ENCODE measurements at places on chromosomes 3 and 15.

DNA sequence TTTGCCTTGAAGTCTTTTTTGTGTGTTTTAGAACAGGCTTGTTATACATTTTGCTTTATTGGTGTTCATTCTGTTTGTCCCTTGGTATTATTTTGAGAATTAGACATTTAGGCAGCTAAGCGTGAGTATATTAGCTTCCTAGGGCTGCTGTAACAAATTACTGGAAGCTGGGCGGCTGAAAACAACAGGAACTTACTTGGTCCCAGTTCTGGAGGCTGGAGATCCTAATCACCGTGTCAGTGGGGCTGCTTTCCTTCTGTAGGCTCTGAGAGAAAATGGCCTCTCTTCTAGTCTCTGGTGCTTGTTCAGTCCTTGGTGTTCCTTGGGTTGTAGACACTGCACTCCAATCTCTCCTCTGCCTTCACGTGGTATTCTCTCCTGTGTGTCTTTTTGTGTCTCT is 142.3 kb downstream of the KLHL25 start:
- DNase-seq = no peak

- no peak for DNase-seq
Measured at GRCh38 chr3:142931222-142931621, 32.3 kb downstream of the PAQR9 start.

- peak; percentile 53 for DNase-seq
Measured at GRCh38 chr3:195160257-195160898, 110.6 kb downstream of the XXYLT1 start.

DNA sequence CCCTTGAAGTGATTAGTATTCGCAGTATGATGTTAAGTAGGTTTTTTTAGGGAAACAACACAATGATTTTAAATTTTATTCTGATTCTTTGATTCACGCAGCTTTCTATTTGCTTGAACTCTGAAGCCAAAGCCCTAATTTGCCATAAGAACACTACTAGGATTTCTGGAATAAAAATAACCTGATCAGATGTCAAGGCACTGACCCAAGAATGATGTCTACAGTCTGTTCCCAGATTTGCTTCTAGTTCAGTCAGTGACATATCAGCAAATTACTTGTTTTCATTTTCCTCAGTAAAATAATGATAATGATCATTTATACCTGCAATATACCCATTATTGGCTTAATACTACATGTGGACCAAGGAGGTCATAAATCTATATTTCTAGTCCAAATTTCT is 179.5 kb upstream of the EIF1B start:
- DNase-seq = no peak

DNA sequence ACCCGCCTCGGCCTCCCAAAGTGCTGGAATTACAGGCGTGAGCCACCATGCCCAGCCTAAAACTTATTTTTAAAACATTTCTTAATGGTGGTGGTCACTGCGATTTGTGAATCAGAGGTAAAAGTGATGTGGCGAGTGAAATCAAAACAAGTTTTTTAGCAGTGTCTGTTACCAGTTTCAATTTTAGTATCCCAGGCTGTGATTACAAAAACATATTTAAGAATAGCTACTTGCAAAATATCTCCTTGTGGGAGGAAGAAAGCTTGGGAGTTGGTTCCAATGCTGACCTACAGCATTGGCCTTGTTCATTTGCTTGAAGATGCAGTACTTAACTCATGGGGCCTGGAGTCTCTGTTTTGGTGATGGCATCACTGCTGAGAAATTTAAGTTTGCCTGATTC is 4.5 kb downstream of the RAB7A start:
- no peak for DNase-seq

- DNase-seq = no peak
Measured at GRCh38 chr15:42734076-42734672, 2.8 kb downstream of the CDAN1 start.

DNA sequence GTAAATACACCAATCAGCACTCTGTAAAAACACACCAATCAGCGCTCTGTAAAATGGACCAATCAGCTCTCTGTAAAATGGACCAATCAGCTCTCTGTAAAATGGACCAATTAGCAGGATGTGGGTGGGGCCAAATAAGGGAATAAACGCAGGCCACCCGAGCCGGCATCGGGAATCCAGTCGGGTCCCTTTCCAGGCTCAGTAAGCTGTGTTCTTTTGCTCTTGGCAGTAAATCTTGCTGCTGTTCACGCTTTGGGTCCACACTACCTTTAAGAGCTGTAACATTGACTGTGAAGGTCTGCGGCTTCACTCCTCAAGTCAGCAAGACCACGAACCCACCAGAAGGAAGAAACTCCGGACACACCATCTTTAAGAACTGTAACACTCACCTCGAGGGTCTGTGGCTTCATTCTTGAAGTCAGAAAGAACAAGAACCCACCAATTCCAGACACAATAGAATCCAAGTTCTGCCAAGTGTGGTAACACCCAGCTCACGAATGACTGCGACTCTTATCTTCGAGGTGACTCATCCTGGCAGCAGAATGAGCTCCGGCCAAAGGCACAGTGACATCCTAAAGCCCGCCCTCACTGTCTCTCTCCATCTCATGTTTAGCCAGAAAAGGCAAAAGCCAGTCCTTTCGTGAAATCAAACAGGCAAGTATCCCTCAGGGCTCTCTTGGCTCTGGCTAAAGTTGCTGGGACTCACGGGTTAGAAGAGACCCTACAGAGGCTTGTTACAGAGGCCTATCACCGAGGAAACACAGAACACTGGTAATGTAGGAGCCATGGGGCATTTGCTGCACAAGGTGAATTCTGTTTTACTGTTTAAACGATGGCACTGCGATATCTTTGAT is 155.2 kb downstream of the FAM43A start:
- DNase-seq = peak; percentile 43

GRCh38 chr3:64680334-64680733 is 7.5 kb downstream of the ADAMTS9 start:
- DNase-seq = no peak

DNA sequence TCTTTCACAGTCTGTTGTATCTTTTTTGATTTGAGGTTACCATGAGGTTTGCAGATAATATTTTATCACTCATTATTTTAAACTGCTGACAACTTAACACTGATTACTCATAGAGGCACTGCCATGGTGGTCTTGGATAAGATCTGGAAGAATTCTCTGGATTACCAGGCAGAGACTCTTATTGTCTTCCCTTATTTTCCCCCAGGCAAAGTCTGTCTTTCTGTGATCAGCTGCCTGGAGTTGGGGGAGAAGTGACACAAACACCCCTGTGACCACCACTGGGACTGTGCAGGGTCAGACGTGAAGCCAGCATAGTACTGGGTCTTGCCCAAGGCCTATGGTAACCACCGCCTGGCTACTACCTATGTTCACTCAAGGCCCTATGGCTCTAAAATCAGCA is 4.7 kb downstream of the PATL2 start:
- DNase-seq = no peak

DNA sequence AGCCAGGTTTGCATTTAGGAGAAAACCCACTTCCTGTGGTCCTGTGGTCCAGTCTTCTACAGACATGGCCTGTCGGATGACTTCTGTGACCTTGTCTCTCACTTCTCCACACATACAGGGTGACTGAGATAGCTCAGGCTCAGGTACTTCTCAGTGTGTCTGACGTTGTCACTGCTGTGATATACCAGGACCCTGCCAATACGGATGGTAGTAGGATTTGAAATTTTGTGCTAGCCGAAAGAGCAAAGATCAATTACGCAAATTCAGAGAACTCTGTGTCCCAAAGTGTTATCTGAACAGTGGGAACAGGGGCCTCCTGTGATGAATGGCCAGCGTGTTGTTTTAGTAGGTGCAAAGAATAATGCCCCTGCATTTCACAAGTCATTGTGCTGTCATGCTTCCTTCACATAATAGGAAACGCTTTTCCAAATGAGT is 128.9 kb downstream of the MCTP2 start:
- DNase-seq = no peak

GRCh38 chr15:87326269-87326668 is 930.3 kb downstream of the NTRK3 start:
- DNase-seq = peak; percentile 19

- no peak for DNase-seq
Measured at GRCh38 chr15:67911727-67912126, 71.9 kb upstream of the RNU6-1 start.
